Right renal pelvis (tissue), 4 donors: ENCODE measurements at places on chromosomes 2 and 18. TPM values are rescaled to one million over a fixed set of nuclear protein-coding genes. Genes with fewer than 3 reads are reported as not detected.

LBH gene
- polyA plus RNA-seq: 106 TPM

CCDC150 gene
- 22.6 TPM for polyA plus RNA-seq

M1AP gene
- polyA plus RNA-seq: 1.3 TPM

CCDC141 gene
- polyA plus RNA-seq: 0.21 TPM

MC4R gene
- 0.11 TPM for polyA plus RNA-seq

SRD5A2 gene
- 0.10 TPM for polyA plus RNA-seq

SMYD1 gene
- polyA plus RNA-seq: not detected

RAB6D gene
- 0.96 TPM for polyA plus RNA-seq

DNA sequence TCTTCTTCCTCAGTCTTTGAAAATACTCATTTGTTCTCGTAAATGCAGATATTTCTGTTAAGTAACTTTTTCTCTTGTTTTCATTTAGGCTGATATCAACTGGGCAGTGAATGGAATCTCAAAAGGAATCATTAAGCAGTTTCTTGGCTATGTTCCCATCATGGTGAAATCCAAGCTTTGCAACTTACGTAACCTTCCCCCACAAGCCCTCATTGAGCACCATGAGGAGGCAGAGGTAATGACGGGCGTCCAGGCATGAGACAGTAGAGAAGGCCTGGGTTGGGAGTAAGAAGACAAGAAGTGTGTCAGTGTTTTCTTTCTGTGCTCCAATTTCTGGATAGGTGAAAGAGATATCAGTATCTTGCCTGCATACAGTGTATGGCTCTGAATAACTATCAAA lies 5.1 kb downstream of the POLR1B start:
- DNase-seq: no peak

DNA sequence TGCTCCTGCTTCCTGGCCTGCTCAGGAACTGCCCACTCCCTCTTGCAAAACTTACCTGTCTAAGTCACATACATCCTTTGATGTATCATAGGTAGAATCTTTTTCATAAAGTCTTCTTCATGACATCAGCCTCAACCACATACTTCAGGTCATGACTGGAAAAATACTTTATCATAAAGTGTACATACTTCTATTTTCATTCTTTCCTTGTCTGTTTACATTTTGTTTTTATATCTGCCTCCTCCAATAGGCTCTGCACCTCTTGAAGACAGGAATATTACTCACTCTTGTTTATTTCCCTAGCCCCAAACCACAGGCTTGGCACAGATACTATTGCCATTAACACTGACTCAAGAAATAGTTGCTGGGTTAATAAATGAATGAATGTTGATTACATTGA lies 43.6 kb upstream of the ZNF804A start:
- DNase-seq: no peak

DNA sequence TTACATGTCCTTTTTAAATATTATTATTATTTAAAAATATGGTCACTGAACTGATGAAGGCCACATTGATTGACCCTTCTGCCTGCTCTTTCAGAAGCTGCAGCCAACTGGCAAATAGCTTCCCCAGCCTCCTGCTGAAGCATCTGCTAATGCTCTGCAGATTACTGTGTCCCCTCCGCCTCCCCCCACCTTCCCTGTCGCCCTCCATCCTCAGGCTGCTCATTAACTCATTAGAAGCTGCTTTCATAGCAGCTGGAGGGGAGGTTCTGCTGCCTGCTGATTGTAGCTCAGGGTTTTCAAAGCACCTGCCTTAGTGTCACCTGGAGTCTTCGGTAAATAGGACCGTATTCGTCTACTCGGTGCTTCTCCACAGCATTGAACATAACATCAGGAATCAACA lies 24.8 kb upstream of the LMAN1 start:
- no peak for DNase-seq

- no peak for DNase-seq
Observed at GRCh38 chr2:237431372-237431771, 17.4 kb upstream of the COL6A3 start.

- no peak for DNase-seq
Observed at GRCh38 chr2:29113891-29114321, 1.3 kb upstream of the CLIP4 start.

- no peak for DNase-seq
Observed at GRCh38 chr18:49344096-49344495, 116.3 kb downstream of the DYM start.

GRCh38 chr18:69636529-69637301 lies 236.0 kb downstream of the DOK6 start:
- no peak for DNase-seq

GRCh38 chr18:44851856-44852621 lies 171.4 kb downstream of the SETBP1 start:
- DNase-seq: no peak

DNA sequence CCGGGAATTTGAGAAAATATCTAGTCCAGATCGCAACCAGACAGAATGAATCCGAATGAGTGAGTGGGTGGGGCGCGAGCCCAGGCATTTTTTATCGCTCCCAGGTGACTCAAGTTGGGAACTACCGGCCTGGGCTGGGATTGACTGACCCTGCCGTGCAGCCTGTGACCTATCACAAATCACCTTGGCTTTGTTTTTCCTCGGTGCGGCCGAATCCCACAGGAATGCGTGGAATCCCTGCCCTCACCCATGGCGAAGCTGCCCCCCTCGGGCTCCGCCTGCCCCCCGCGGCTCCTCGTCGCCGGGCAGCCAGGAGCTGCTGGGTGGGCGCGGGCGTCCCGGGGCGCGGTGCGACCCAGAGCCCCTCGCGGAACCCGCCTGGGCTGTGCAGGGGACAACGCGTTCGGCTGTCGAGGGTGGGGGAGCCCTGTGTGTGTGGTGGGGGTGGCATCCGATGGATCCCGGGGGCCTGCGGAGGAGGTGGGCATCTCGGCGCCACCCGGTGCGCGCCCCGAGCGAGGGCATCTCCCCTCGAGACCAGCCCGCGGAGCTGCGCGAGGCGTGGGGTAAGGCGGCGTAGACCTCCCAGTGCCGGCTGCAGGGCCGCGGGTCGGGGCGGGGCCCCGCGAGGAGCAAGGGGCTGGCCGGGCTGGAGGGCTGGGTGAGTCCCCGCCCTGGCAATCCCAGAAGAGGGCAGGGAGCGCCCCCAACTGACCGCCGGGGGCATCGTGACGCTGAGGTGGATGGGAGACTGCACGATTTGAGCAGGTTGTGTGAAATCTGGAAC lies 16.5 kb downstream of the B3GNT7 start:
- DNase-seq: peak; percentile 74

DNA sequence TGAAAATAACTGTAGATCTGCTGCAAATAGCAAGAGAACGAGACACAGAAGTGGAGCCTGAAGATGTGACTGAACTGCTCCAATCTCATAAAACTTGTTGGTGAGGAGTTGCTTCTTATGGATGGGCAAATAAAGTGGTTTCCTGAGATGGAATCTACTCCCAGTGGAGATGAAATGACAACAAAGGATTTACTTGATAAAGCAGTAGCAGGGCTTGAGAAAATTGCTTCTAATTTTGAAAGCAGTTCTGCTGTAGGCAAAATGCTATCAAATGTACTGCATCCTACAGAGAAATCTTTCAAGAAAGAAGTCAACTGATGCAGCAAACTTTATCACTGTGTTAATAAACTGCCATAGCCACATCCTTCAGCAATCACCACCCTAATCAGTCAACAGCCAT lies 44.0 kb downstream of the RPRD1A start:
- DNase-seq: no peak

DNA sequence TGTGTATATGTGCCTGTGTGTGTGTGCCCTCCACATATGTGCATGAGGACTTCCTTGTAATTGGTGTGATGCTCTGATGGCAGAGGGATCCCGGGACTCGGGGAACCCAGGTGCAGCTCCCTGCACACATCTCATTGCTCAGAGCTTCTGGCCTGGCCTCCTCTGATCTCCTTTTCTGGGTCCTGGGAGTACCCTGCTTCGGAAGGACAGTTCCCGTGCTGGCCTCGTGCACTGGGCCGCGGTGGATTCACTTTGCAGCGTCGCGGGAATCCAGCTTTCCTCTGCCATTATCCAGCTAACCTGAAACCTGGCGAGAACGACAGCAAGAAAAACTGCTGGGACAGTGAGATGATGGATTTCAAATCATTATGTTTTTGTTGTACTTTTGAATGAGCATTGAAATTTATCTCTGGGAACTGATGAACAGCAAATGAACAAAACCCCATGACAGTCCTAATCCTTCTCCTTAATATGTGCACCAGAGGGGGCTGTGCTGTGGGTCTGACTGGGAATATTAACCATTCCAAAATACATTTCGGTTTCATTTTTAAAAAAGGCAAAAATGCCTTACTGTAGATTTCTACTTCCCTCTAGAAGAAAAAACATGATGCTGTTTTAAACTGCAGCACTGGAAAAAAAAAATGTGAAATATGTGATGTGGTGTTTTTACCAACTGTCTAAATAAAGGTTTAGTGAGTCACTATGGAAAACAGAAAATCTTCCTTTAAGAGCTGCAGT lies 78.2 kb downstream of the PTGR3 start:
- no peak for DNase-seq

GRCh38 chr2:201970786-201971108 lies 62.9 kb upstream of the FZD7 start:
- no peak for DNase-seq

GRCh38 chr2:54629914-54630857 lies 93.3 kb upstream of the EML6 start:
- no peak for DNase-seq

DNA sequence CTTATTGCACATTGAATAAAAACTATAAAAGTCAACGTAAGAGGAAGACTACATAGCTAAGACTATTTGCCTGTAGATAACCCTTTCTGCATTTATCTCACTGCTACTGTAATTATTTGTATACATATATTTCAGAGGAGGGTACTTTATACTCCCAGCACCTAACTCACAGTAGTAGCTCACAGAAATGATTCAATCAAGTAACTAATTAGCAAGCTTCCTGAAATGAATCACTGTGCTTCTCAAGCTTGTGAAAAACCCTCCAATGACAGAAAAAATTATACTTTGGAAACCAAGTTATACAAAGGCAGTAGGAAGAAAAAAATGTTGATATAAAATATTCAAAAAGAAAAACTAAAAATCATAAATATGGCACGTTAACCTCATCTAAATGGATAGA lies 124.9 kb downstream of the NBAS start:
- no peak for DNase-seq

DNA sequence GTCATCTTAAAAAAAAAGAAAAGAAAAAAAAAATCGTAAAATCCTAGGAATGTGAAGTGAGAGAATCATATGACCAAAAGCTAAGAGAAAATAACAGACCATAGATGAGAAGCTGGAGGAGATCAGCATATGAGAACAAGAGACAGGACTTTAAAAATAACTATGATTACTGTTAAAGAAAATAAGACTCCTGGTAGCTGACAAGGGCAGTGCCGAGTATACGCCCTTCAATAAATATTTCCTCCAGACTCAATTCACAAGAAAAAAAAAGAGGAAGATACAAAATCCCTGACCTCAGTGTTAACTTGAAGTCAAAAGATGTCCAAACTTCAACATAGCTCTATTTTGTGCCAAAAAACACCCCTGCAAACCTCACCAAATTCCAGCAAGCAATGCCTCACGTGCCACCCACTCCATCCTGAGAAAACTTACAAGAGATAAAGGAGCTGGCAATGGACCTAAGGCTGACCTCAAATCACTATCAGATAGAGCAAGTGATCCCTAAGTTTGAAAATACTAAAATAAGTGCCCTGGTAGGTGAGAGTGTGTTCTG lies 817.2 kb downstream of the SOCS6 start:
- no peak for DNase-seq

DNA sequence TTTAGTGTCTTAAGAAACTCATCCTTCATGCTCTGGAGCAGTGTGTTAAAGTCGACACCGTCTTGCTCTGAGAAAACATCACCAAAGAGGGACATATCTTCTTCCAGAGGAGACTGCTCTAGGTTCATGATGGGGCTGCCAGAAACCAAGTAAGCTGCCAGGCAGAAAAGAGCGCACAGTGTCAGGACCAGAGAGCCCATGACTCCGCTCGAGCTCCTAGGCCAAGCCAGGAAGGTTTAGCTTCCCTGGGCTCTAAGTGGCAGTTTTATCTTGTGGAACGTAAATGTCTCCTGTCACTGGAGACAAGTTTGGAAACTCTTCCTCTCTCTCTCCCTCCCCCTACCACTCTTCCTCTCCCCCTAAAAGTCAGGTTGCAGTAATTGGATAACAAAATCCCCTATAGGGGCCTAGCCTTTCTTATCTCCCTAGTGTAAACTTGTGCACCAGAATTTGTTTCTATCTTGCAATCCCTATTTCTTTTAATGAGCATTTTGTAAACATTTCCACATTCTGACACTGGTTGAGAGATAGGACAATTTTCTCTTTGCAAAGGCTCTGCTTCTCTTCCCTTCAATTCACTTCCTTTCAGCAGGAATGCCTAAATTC lies at the start of gene BMP10:
BMP10 (minus strand) TSS at position 239 of the 606 bp plus-strand sequence; CDS start at position 200, 39 bp downstream.
- no peak for DNase-seq

DNA sequence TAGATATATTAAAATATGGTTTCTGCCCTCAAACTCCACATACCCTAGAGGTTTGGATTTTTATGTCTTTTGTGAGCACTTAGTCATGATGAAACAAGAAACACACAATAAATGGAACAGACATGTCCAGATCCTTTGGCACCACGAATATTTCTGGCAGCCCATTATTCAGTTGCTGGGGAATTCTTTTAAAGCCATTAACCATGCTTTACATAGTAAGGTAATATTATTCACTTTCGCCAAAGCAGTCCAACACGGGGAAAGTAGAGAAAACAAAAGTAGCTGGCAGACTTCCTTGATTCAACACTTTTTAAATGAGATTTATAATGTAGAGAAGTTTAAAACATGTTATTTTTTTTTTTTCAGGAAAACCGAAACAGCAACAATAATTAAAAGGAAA lies 235.4 kb downstream of the PIEZO2 start:
- DNase-seq: no peak

GRCh38 chr18:57705832-57706595 lies 84.4 kb upstream of the NARS1 start:
- DNase-seq: no peak

GRCh38 chr18:12296457-12296856 lies 11.6 kb upstream of the TUBB6 start:
- no peak for DNase-seq

DNA sequence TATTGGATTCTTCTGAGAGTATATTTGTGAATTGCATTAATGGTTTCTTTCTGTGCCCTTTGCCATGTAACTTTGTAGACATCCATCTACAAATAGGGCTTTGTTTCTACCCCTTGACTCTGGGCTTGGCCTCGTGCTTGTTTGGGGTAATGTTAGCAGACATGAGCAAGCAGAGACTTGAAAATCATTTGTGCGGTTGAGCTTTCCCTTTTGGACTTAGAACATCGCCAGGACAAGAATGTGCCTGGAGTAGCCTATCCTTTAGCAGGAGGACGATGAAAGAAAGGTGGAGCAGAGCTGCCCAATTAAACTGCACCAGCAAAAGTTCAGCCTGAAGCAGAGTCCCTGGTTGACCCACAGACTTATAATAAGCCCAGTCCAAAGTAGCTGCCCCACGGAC lies 785.9 kb downstream of the EPHA4 start:
- no peak for DNase-seq

DNA sequence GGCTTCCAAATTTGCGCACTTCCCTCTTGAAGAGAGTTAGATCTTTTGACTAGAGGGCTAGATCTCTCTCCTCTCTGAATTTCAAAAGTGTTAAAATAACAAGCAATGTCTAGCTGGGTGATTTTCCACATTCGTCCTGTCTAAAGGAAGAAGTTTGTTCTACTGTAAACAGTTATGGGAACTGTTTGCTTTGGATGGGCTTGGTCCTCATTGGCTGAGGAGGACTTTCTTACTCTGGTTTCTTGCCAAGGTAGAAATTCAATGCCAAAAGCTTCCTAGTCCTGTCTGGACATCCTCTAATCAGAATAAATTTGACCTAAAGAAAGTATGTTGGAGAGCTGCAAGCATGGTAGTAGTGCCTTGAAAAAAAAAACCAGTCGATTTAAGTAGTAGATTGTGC lies 47.4 kb upstream of the RAPH1 start:
- no peak for DNase-seq
